ENCODE measurements at places on chromosomes 1 and 21. TPM values are rescaled to one million over a fixed set of nuclear protein-coding genes. Genes with fewer than 3 reads are reported as not detected.

PDZK1 gene
- total RNA-seq: not detected

DNA sequence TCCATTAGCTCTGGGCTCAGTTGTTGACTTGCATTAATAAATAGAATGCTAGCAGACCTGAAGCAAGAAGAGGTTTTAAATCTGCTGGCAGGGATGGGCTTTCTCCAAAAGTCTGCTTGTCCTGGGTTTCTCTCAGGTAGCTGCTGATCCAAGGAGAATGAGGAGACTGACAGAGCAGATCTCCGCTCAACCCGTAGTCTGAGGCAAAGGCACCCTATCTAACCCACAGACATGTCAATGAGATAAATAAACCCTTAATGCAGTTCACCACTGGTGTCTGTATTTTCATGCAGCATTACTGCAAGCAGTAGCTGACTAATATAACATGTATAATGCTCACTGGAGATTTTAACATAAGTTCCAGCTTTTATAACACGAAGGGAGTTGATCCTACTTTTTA lies 44.1 kb upstream of the RGS21 start:
- H3K4me1 ChIP-seq: peaks cover 11% of the 10 kb centered on the region
- H3K27ac ChIP-seq: no peak overlapping the region
- H3K4me3 ChIP-seq: no peak overlapping the region

- H3K27ac ChIP-seq: no peak overlapping the region
- H3K4me1 ChIP-seq: no peaks in the 10 kb centered on the region
- peaks cover 4% of the 10 kb centered on the region for H3K27me3 ChIP-seq
- peak; percentile 7 for DNase-seq
- no peaks in the 10 kb centered on the region for H3K36me3 ChIP-seq
Observed at GRCh38 chr1:175839779-175840669, 96.6 kb upstream of the TNR start.

GRCh38 chr21:46649356-46649755 lies 13.9 kb downstream of the PRMT2 start:
- H3K27ac ChIP-seq: no peak overlapping the region
- H3K27me3 ChIP-seq: no peaks in the 10 kb centered on the region
- no peak for DNase-seq
- no peaks in the 10 kb centered on the region for H3K4me1 ChIP-seq
- H3K4me3 ChIP-seq: no peak overlapping the region

DNA sequence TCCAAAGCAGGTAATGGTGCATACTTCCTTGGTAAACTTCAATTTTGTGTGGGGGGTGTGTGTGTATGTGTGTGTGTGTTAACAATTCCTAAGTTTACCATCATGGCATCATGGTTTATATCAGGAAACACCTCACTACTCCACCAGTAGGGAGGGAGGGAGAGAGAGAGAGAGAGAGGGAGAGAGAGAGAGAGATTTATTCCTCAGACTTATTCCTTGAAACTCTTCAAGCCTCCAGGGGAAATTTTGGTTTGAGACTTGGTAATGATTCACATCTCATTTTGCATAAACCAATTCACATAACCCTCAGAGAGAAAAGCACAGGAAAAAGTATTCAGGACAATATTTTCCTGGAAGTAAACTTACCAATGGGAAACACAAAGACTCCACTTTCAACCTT lies 115.0 kb downstream of the TTLL7 start:
- H3K4me1 ChIP-seq: no peaks in the 10 kb centered on the region
- DNase-seq: no peak
- no peaks in the 10 kb centered on the region for H3K27me3 ChIP-seq
- no peaks in the 10 kb centered on the region for H3K36me3 ChIP-seq
- H3K27ac ChIP-seq: no peak overlapping the region
